Mammary microvascular endothelial cell (primary cell): ENCODE measurements at places on chromosomes 3 and 15. TPM values are rescaled to one million over a fixed set of nuclear protein-coding genes. Genes with fewer than 3 reads are reported as not detected.

DOCK3 gene
- 0.07 and 0.15 TPM in 2 replicates for total RNA-seq

CCK gene
- total RNA-seq = not detected in 2 replicates

TRPM1 gene
- total RNA-seq = under 0.01 and 0.60 TPM in 2 replicates

UBA7 gene
- 36.6 and 46.2 TPM in 2 replicates for total RNA-seq

EFL1 gene
- total RNA-seq = 23.5 and 25.9 TPM in 2 replicates

GPR62 gene
- 0.20 TPM in 1 of 2 replicates, not detected in the other for total RNA-seq

ZBTB38 gene
- total RNA-seq = 96.4 and 103 TPM in 2 replicates

CFAP20DC gene
- 2.4 and 3.3 TPM in 2 replicates for total RNA-seq

GUCA1C gene
- not detected in 2 replicates for total RNA-seq

ITGA11 gene
- 0.27 and 1.3 TPM in 2 replicates for total RNA-seq

CNTN4 gene
- not detected in 2 replicates for total RNA-seq

STRIT1 gene
- total RNA-seq = not detected in 2 replicates

RASL12 gene
- total RNA-seq = not detected in 2 replicates

NECTIN3 gene
- total RNA-seq = 21.5 and 25.4 TPM in 2 replicates

OR4F15 gene
- not detected in 2 replicates for total RNA-seq

CYP11A1 gene
- total RNA-seq = 0.33 TPM in 1 of 2 replicates, not detected in the other

MOBP gene
- total RNA-seq = under 0.01 and 0.05 TPM in 2 replicates

CCR3 gene
- not detected in 2 replicates for total RNA-seq

OR5K2 gene
- not detected in 2 replicates for total RNA-seq

POPDC2 gene
- total RNA-seq = 0.10 and 2.5 TPM in 2 replicates

WWTR1 gene
- total RNA-seq = 68.7 and 73.6 TPM in 2 replicates

NR2E3 gene
- 0.13 TPM in 1 of 2 replicates, not detected in the other for total RNA-seq

GOLGA8Q gene
- not detected in 2 replicates for total RNA-seq

TERC gene
- total RNA-seq = 129 and 146 TPM in 2 replicates

TFRC gene
- 121 and 126 TPM in 2 replicates for total RNA-seq
